ELR (cell line): ENCODE measurements at places on chromosomes 11 and 22.

GRCh38 chr11:94728541-94728940, 39.6 kb upstream of the AMOTL1 start:
- DNase-seq, result peak; percentile 43

DNA sequence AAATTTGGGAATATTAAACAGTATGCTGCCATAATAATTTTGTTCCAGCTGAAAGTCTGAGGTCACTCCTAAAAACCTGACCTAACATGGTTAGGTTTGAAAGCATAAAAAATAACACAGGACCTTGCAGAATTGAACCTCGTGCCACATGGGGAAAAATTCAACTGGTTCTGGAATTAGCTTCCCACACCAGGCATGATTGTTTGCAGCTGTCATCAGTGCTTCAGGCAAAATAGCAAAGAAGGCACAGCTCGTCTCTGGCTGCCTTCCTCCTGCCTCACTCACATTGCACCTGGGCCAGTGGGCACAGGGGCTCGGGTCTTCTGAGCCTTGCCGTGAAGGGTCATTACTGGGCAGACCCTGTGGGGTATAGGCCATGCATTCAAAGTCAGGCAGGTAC, 153.8 kb upstream of the ARHGAP20 start:
- no peak for DNase-seq

- DNase-seq, result peak; percentile 32
These were observed 13.9 kb downstream of the OR5B3 start for GRCh38 chr11:58392746-58393145.

DNA sequence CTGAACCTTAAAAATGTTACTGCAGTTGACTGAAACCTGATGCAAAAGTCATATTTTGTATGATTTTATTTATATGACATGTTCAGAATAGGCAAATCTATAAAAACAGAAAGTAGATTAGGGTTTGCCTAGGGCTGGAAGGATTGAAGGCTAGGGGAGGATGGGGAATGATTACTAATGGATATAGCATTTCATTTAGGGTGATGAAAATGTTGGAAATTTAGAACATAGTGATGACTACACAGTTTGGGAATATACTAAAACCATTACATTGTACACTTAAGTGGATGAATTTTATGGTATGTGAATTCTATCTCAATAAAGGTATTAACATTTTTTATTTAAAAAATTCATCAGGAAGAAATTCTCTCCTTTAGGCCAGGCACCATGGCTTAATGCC, 22.9 kb upstream of the PAFAH1B2 start:
- DNase-seq, result peak; percentile 31

GRCh38 chr11:121471167-121471566, 18.4 kb upstream of the SORL1-AS1 start:
- DNase-seq, result no peak

DNA sequence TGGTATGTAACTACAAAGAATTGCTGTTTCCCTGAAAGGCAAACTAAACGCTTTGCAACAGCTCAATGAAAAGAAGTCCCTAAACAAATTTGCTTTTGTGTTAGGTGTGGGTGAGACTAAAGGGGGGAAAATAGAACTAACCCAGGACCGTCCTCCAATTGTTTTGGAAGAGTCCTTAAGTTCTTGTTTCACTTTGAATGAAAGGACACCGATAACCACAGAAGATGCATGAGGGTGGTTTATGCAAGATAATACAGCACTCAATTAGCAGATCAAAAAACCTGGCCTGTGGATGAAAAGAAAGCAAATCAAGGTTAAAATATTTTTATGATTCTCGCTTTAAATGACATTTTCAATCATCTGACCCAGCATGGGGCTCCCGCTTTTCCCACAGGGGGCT, 304.5 kb upstream of the SYN3 start:
- no peak for DNase-seq

- no peak for DNase-seq
These were observed 91.5 kb downstream of the MIAT start for GRCh38 chr22:26748845-26749244.

DNA sequence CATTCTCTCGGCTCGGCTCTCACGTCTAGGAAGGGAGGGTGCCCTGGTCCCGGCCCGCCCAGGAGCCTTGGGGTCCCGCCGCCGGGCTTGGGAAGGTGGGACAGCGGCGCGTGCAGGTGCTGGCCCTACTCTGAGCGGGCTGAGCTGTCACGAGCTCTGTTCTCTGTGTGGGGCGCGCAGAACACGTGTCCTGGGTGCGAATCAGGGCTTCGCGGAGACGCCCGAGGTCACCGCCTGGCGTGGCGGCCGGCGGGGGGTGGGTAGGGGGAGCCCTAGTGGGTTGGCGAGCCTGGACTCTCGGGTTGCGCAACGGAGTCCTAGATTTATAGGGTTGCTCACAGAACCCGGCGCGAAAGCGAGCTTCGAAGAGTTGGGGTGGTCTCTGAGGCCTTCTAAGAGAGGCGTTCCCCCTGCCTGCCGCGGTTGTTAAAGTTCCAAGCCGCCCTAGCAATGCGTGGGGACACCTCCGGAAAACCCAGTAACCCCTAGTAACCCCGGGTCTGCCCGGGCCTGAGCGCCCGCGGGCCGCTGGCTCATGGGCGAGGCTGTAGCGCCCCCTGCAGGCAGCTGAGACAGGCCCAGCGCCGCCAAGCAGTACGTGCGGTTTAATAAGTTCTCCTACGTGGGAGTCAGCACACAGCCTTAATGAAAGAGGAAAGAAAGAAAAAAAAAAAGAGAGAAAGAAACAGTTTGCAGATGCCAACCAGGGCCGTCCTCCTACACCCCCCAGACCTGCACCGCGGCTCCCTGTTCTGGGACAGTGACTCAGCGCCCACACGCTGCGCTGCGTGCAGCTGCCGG, 2.7 kb downstream of the ADM start:
- peak; percentile 95 for DNase-seq

DNA sequence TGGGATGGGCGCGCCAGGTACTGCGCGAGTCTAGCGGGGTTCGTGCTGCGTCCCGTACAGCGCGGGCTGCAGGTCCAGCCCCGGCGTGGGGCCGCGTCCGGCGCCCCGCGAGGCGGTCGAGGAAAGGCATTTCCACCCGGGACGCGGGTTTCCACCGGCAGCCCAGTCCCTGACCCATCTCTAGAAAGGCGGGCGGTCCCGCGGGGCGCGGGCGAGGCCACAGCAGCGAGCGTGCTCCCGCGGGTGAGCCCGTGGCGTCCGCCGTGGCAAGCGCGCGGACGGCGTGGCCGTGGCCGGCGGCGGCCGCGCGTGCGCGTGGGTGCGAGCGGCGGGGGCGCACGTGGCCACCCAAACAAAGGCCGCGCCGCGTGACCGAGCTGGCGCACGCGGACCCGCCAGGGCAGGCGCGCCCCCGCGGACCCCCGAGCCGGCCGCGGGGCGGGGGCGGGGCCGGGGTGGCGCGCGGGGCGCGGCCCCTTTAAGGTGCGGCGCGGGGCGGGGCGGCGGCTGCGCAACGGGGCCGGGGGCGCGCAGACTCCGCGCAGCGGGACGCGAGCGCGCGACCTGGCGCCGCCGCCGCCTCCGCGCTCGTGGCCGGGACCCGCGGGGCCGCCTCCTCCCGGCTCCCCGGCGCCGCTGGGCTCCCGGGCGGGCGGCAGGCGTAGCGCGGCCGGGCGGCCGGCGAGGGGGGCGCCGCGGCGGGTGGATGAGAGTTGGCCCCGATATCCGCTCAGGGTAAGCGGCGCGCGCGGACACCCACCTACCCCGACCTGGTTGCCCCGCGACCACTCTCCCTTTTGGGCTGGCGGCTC, 39.3 kb upstream of the CELSR1 start:
- peak; percentile 63 for DNase-seq

- DNase-seq, result no peak
These were observed 48.7 kb upstream of the APOA1 start for GRCh38 chr11:116885951-116886655.

- DNase-seq, result no peak
These were observed 107.5 kb upstream of the SESN3 start for GRCh38 chr11:95338430-95338991.

DNA sequence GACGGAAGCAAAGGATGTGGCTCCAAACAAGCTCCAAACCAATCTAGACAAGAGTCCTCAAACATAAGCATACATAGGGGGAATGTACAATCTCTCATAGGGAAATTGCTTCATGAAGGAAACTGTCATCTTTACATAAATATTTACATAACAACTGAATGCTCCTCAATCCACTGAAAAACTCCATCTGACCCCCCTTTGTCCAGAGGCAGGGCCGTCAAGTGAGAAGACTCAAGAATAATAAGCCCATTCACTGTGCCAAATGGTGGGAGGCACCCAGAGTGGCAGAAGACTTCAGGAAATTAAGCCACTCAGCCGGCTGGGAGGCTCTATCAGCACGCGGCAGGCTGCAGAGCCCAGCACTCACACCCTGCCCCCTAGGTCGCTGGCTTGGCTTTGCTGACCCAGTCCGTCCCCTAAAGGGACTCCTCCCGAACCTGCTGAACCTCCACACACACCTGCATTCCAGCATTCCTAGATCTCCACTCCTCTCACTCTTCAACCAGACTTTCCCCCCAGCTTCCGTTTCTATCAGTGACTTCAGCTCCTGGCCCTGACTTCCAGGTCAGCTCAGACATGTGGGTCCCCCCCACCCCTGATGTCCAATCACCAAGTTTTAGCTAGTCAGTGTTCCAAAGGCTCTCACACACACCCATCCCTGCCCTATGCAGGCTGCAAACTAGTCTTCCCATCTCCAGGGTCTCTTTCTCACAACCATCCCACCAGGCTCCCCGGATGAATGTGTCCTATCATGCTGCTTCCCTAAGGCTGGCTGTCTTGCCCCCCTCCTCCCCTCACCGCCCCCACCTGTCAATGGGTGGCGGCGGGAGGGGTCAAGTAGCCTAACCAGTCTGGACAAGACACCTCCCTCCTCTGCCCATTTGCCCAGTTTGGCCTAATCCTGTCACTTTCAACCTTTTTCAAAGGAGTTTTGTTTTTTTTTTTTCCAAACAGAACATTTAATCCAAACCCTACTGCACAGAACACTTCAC, 11.3 kb downstream of the VPS37C start:
- DNase-seq, result no peak
